Karpas-422 (cell line): ENCODE measurements at places on chromosomes 7 and 10.

- DNase-seq: no peak
These were observed 18.2 kb downstream of the ZNF783 start for GRCh38 chr7:149280151-149280550.

DNA sequence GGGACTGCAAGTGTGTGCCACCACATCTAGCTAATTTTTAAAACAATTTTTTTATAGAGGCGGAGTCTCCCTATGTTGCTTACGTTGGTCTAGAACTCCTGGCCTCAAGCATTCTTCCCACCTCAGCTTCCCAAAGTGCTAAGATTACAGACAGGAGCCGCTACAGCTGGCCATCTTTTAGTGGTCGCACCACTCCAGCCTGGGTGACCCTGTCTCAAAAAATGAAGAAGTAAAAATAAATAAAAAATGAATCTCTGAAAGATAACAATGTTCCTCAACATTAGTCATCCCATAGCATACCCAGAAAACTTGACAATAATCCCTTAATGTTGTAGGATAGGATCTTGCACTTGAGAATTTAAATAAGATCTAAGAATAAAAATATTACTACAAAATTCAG is 18.2 kb downstream of the WBP1L start:
- no peak for DNase-seq

DNA sequence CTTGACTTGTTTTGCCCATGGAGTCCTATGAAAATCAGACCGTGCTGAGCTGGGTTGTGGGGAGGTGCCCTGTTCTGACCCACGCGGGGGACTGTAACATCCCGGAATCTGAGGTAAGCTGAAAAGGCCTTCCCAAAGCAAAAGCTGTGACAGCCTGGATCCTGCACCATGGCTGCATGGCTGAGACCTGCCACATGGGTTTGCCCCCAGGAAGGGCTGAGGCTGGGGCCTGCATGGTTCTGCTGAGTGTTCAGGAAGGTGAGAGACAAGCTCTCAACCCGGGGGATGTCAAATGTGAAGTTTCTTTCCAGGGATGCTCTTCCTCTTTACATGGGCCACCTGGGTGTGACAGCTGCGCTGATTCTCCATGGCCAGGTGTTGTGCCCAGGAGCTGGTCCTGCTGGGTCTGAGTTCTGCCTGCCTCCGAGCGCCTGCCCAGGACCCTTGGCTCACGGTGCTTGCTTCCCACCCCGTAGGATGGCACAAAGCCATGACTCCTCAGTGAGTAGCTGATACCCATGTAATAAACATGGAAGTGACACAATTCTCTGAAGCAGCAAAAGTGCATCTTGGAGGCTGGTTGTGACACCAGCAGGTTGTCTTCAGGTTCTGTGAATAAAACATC is 58.3 kb downstream of the VIPR2 start:
- DNase-seq: no peak

DNA sequence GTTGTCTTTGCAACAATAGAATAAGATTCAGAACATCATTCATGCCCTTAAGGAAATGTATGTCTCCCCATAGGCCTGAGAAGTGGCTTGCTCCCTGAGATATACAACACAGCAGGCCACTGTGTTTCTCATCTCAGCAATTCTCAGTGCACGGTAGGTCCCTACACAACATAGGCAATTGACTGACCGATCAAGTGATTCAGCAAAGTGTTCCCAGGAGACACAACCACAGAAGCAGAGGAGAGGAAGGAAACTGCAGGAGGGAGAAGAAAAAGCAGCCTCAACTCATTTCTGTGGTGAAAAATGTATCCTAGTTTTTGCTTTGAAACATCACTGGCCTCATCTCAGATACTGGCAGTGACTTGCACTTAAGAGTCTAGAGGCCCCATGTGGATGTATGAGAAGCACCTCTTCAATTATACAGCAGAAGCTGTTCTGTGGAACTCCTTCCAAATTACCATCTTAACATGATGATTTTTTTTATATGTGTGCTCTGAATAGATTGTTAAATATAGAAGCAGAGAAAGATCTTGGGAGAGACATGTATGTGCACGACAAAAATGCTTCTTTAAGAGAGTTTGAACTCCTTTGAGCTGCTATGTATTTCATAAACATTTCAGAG is 306.8 kb downstream of the XPNPEP1 start:
- no peak for DNase-seq

DNA sequence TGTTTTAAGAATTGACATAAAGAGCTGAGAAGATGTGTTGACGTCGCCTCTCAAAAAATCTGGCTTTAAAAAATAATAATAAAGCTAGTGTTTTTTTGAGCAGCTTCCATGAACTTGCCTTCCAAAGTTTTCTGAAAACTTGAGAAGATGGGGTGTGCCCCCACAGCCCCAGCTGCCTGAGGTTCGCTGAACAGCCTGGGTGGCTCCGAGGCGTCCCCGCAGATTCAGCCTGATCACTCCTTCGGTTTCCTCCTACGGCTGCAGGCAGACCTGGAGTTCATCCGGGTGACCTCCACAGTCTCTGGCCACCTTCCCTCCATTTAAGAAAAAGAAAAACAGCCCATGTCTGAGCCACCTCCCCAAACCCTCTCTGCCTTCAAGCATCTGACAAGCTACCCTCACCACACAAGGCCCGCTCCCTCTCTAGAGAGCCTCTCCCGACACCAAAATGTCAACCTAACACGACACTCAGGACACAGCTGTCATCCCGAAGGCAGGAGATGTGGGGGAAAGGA is 177.8 kb downstream of the PTPRN2 start:
- no peak for DNase-seq

GRCh38 chr7:23175938-23176337 is 5.9 kb upstream of the NUP42 start:
- DNase-seq: no peak
